T-helper 1 cell (primary cell): ENCODE measurements at places on chromosomes 6 and 20.

- DNase-seq: no peak
These were observed 68.2 kb downstream of the NOX3 start for GRCh38 chr6:155387481-155387880.

- no peak for DNase-seq
These were observed 19.4 kb upstream of the LRFN2 start for GRCh38 chr6:40606526-40606925.

GRCh38 chr6:35954333-35954732 lies 33.4 kb upstream of the SRPK1 start:
- DNase-seq: no peak

GRCh38 chr20:2296524-2297356 lies 939 bp downstream of the TGM3 start:
- no peak for DNase-seq

DNA sequence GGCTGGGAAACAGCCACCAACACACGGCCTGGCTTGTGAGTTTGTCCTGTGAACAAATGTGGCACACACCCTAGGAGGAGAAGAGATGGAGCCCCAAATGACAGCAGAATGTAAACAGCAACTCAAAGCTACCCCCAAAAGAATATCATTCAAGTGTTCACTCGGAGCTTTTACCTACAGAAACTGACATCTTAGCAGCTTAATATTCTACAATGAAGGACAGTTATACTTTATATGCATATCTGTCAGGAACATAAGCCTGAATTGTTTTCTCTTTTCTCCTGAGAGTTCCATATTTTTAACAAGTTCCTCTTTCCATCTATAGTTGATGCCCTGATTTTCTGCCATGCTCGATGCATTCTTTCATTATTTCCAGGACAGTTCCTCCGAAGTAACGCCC lies 566.0 kb upstream of the MAP3K7 start:
- no peak for DNase-seq

- no peak for DNase-seq
These were observed 11.6 kb downstream of the RREB1 start for GRCh38 chr6:7119272-7119801.

GRCh38 chr20:20463933-20464374 lies 96.0 kb downstream of the INSM1 start:
- no peak for DNase-seq

GRCh38 chr6:107237992-107238660 lies 122.8 kb upstream of the BEND3 start:
- DNase-seq: no peak

DNA sequence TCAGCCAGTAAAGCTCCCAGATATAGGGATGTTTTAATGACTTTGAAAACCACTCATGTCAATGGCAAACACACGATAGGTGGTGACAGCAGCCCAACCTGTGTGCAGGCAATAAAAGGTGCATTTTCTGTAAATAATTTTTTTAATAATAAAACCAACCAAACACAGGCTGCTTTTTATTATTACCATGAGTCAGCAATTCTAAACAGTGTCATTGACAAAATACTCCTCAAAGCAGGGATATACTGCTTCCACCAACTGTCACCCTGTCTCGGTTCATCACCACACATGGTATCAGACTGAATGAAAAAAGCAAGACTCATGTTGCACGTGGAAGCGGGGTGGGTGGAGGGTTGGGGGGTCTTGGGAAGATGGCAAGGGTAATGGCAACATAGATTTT lies 195.9 kb downstream of the ANKRD60 start:
- no peak for DNase-seq

DNA sequence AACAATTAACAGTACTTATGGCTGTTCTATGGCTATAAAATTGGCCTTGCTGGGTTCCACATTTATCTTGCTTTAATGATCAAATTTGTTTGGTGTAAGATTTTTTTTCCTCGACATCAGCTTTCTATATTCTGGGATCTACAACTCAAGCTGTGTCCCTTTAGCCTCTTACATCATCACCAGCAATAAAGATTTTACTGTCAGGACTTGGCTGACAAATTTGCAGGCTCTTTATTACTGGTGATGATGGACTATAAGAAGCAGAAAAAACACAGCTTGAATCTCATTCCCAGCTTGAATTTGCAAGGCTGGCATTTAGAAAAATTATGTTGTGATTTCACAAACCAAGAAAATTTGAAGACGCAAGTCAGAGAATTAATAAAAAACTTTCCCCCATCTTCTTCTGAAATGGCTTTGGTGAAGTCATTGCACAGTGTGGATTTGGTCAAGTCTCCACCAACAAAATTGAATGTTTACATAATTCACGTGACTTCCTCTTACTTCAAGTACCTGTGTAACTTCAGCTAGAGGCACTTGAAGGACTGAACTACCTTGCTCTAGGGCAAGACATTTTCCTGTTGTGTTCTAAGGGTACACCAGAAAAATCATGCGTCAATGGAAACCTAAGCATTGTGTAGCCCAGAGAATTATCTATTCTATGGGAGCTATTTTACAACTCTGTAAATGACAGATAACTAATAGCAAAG lies 175.0 kb downstream of the CBLN4 start:
- DNase-seq: no peak

DNA sequence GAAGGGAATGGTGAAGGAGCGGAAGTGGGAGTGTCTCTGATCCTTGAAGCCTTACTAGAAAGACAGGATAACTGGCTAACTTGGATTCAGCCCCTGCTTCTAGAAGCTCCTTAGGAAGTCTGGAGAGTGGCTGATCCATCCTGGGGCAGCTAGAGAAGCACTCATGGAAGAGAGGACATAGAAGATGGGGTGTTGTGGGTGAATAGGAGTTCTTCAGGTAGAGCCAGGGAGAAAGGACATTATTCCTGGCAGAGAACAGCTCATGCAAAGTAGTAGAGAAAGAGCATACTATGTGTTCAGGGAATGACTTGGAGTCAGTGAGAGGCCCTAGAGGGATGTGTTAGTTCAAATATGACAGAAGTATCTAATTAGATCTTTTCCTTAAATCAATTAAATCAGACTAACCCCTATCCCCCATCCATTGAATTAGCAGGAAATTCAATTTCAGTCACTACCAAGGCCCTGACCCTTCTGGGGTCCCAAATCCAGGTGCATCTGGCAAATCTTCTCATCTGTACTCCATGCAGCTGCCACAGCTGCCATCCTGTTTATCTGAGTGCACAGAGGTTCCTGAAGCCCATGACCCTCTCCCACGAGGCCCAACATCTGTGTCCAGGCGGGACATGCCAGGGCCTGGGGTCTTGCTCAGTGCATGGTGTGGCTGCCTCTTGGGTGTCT lies 130.7 kb downstream of the DHX35 start:
- no peak for DNase-seq

DNA sequence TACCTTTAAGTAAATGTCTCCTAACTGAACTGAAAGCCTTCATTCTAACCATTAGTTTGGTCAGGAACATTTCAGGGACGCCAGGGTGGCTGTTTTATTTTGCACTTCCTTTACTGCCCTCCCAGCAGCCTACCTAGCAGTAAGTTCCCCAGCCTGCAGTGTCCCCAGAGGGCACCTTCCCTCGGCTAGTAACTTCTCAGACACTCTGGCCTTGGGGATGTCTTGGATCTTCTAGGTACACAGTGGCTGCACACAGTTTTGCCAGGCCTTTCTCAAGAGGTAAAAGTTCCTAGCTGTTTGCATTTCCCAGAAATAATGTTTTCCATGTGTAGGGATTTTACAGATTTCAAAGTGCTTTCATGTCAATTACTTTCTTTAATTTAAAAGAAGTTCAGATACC lies 378 bp upstream of the LAMA2 start:
- no peak for DNase-seq

- no peak for DNase-seq
These were observed 25.6 kb upstream of the AHI1 start for GRCh38 chr6:135522965-135523692.

GRCh38 chr20:14701326-14701725 lies 363.9 kb upstream of the FLRT3 start:
- no peak for DNase-seq

DNA sequence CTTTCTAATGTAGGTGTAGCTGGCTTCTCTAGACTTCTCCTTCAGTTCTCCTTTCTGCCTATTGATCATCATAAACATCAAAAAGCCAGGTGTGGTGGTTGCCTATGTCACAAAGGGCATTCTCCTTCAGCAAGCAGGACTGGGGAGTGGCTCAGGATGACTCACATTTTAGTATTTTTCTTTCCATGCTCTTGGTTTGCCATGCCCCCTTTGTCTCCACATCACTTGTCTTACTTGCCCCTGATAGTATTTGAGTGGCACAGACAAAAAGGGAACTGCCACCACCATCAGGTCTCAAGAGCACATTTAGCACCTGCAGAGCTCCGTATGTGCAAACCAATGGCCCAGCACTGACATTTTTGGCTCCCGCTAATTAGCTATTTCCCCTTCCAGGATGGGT lies 698.8 kb downstream of the DHX35 start:
- DNase-seq: no peak

DNA sequence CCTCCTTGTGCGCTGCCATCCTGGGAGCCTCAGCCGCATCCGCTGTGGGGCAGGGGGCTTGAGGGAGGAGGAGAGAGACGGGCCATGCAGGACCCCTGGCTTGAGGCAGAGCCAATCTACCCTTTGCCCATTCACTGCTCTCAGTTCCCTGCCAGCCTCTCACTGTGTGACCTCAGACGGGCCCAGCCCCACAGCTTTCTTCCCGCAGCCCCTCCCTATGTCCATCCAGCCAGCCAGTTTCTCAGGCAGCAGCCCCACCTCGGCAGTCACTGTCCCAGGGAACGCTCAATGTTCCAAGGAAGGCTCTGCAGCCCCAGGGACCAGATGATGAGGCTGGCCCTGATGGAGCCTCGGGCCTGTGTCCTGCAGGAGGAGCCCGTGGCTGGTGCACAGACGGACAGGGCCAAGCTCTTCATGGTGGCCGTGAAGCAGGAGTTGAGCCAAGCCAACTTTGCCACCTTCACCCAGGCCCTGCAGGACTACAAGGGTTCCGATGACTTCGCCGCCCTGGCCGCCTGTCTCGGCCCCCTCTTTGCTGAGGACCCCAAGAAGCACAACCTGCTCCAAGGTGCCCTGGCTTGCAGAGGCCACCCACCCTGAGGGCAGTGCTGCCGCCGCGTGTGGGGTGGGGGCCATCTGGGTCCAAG lies 3.9 kb upstream of the TNFRSF6B start:
- no peak for DNase-seq
